ENCODE measurements at places on chromosomes 13 and 19.

GRCh38 chr13:113145911-113146598 is 12.4 kb upstream of the PROZ start:
- DNase-seq: no peak

- no peak for DNase-seq
Measured at GRCh38 chr13:113888701-113889330, 24.9 kb upstream of the GAS6 start.

- no peak for DNase-seq
Measured at GRCh38 chr19:52935434-52935833, 12.2 kb upstream of the ZNF888 start.

GRCh38 chr19:3981736-3982681 is 3.3 kb downstream of the EEF2 start:
- no peak for DNase-seq

DNA sequence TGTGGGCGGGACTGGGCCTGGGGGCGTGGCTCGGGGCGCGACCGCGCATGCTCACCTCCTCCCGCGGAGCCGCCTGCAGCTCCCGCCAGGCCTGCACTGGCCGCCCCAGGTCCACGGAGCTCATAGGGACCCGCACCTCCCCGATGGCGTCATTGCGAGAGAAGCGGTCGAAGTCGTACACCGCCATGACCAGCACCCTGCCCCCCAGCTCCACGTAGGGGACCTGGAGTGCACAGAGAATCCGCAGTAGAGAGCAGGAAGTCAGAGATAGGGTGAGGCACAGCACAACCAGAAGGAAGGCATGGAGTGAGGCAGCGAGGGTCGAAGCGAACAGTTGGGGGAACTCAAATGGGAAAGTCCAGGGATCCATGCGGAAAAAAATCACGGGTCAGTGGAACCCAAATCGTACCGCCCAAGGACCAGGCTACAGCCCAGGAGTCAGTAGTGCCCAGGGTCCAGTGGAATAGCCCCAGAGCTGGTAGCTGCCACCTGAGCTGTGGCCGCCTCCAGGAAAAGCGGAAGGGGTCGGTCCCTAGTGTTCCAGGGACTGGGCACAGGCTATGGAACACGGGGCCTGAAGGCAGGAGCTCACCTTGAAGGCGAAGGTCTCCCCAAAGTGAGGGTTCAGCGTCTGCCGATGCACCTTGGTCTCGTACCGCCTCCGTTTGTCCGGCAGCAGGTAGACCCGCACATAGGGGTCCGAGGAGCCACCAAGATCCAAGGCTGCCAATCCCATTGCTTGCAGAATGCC is 4.8 kb downstream of the SYT5 start:
- no peak for DNase-seq

- DNase-seq: no peak
Measured at GRCh38 chr13:77698201-77699058, 943 bp downstream of the SLAIN1 start.

GRCh38 chr13:99264051-99264450 is 5.9 kb upstream of the GPR18 start:
- no peak for DNase-seq

GRCh38 chr13:29067306-29067945 is 247.3 kb downstream of the MTUS2 start:
- no peak for DNase-seq

DNA sequence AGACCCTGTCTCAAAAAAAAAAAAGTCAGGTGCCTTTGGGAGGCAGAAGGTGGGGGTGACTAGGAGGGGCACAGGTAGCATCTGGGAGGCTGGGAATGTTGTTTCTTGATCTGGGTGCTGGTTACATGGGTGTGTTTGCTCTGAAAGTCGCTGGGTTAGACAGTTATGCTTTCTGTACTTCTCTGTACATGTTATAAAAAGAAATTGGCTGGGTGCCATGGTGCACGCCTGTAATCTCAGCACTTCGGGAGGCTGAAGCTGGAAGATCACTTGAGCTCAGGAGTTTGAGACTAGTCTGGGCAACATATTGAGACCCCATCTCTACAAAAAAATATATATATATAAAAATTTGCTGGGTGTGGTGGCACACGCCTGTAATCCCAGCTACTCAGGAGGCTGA is 15.1 kb downstream of the NOSIP start:
- no peak for DNase-seq

GRCh38 chr13:74009100-74009668 is 125.0 kb downstream of the KLF12 start:
- DNase-seq: no peak

DNA sequence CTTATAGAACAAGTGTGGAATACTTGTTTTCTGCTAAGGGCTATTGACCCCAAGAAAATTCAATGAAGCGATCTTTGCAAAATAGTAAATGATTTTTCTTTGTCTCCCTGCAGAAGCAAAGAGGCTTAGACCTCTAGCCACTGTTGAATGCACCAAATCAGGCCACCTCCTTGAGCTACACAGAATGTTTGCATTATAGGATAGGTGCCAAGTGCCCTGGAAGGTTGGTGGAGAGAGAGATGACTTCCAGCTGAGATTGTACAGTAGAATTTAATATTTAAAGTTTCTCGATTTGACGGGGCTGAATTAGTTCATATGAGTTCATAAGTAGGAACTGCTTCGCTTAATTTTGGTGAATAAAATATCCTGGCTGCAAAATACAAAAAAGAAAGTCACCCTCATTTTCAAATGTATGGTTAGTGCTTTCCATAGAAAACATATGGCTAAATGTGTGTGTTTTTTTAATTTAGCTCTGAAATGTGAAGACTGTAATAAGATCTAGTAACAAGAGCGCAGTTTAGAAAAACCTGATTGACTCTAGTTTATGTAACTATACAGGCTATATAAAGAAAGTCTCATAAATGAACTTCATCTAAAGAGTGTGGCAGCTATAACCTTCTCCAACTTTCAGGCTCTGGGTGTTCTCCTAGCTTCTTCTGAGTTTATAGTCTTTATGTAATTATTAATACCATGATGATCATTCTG is 41.6 kb downstream of the LRCH1 start:
- no peak for DNase-seq

Measured in sciatic nerve (tissue), 2 donors.